Neural crest cell (in vitro differentiated cells): ENCODE measurements at places on chromosomes 12 and 14.

GRCh38 chr14:59424341-59425071 lies 40.7 kb downstream of the GPR135 start:
- no peak for DNase-seq

DNA sequence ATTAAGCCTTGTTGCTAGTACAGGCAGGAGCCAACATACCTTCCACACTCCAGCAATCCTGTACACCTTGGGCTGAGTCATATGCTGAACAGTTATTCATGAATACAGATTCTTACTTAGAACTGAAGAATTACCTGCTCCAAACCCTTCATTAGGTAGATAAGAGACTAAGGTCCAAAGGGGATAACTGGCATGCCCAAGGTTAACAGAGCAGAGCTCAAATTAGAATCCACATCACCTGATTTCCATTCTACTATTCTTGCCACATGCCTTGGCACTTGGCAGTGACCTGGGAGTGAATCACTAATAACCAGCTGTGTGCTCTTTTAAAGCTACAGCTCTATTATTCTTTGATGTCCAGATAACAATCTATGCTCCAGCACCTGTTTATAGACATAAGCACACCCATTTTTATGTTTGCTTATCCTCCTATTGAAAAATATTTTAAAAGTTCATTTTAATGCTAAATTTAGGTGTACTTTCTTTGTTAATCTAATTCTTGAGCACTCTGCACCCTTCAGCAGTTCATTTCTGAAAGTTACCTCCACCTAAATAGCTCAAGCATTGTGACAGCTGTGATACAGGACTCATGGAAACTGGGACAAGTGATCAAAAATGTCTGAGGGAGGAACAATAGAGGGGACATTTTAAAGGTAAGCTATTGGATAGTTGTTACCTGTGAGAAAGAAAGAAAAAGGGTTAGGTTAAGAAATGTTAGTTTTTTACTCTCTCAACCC lies 19.4 kb downstream of the LPCAT3 start:
- DNase-seq: no peak

DNA sequence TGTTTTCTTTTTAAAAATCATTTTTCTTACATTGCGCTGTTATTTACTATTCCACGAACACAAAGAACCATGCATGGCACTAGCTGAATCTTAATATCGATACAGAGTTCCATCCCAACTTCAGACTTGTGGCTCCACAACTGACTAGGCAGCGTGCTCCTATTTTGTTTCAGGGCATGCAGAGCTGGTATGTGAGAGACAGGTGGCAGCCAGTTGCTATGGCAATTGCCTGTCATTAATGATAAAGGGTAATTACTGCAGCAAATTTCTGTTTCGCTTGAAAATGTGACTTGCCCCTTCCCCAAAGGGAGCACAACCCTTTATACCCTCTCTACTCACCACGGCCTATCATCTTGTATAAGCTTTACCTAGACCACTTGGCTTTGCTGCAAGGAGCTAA lies 113.1 kb upstream of the G2E3 start:
- DNase-seq: no peak

- DNase-seq: no peak
These were observed 7.2 kb downstream of the SLC38A4 start for GRCh38 chr12:46818642-46819041.

DNA sequence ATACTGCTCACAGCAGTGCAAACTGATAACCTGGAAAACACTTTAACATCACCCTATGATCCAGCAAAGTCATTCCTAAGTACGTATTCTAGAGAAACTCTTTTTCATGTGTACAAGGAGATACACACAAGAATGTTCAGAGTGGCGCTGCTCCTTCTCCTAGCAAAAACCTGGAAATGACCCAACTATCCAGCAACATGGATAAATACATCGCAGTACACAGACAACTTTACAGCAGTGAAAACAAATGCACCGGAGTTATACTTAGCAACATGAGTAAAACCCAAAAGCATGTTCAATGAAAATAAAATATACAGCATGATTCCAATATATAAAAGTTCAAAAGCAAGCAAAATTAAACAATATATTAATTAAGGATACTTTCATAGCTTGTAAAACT lies 18.7 kb downstream of the SART3 start:
- no peak for DNase-seq

DNA sequence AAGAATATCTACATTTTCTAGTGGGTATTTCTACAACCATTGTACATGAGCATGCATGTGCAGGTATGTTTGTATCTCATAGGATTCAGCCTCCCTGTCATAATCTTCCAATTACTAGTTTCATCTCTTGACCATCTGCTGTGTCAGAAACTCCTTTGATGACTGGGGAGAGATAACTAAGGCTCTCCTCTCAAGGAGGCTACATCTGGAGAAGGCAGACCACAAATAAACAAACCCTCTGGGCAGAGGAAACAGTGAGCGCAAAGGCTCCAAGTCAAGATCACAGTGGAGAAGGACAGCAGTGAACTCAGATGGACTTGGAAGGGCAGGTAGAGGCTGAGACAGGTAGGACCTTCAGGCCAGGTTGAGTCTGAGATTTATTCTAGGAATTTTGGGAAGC lies 166.4 kb downstream of the PELI2 start:
- DNase-seq: no peak

GRCh38 chr12:96773031-96773430 lies 134.0 kb upstream of the NEDD1 start:
- no peak for DNase-seq

GRCh38 chr14:45112896-45113781 lies 21.1 kb downstream of the FKBP3 start:
- DNase-seq: no peak

GRCh38 chr12:7136676-7137075 lies 6.5 kb downstream of the CLSTN3 start:
- DNase-seq: no peak

DNA sequence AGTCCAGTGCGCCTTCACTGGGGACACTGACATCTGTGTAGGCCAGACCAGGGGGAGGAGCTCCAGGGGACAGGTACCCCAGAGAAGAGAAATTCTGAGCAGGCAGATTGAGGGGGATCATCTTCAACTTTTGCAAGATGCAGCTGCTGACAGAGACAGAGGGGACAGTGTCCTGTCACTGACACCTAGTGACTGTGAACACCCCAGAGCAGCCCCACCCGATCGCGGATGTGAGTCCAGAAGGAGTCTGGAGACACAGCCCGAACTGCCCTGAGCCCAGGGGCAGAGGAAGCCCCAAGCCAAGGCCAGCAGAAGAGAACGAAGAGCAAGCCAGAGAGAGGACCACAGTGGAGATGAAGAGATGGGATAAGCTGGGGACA lies 21.7 kb upstream of the LRTM2 start:
- DNase-seq: no peak

- DNase-seq: no peak
These were observed 91.7 kb downstream of the NPAS3 start for GRCh38 chr14:33030386-33030785.

DNA sequence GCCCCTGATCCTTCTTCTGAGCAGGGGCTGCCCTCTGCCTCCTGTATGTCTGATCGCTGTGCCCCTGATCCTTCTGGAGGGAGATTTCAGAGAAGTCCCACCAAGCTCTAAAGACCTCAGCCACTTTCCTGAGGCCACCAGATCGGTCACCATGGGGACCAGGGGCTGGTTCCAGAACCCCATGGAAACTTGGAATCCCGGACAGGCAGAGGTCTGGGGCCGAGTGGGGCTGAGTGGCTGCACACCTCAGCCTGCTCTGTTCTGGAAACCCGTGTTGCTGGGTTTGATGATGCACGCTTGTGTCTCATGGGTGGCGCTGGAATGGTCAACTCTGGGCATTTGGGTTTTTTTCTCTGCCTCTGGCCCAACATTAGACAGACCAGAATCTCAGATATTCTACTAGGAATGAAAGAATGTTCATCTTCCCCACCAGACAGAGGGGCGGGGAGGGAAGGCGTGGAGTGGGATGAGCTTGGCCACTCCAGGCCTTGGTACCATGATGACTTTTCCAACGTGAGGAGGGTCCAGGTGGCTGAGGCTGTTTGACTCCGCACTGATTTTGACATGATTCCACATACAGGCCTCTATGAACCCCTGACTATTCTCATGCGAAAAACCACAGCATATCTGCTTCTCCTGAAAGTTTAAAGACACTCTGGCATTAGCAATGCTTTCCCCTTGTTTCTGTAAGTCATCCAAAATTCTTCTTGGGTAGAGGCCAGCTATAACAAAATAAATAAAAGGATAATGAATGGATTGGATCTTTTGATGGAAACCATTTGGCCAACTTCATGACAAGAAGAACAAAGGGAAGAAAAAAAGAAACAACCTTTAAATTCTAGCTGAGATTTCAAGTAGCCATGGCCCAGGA lies 114.5 kb downstream of the ADGRD1 start:
- DNase-seq: no peak

GRCh38 chr12:99427104-99427503 lies 220.4 kb upstream of the GARIN6 start:
- DNase-seq: no peak

- no peak for DNase-seq
These were observed 53.5 kb downstream of the RAB35 start for GRCh38 chr12:120062976-120063579.

- DNase-seq: no peak
These were observed 42.5 kb upstream of the C14orf180 start for GRCh38 chr14:104536942-104537612.

DNA sequence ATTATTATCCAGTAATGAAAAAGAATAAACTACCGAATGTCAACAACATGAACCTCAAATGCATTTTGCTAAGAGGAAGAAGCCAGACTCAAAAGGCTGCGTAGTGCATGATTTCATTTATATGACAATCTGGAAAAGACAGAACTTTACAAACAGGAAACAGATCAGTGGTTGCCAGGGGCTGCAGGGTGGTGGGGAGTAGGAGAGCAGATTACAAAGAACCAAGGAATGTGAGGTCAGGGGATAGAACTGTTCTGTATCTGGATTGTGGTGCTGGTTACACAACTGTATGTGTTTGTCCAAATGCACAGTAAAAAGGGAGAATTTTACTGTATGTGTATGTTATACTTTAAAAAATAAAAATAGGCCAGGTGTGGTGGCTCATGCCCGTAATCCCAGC lies 89.7 kb upstream of the MYL2 start:
- no peak for DNase-seq

GRCh38 chr14:87892763-87893162 lies 100.2 kb downstream of the GALC start:
- DNase-seq: no peak

DNA sequence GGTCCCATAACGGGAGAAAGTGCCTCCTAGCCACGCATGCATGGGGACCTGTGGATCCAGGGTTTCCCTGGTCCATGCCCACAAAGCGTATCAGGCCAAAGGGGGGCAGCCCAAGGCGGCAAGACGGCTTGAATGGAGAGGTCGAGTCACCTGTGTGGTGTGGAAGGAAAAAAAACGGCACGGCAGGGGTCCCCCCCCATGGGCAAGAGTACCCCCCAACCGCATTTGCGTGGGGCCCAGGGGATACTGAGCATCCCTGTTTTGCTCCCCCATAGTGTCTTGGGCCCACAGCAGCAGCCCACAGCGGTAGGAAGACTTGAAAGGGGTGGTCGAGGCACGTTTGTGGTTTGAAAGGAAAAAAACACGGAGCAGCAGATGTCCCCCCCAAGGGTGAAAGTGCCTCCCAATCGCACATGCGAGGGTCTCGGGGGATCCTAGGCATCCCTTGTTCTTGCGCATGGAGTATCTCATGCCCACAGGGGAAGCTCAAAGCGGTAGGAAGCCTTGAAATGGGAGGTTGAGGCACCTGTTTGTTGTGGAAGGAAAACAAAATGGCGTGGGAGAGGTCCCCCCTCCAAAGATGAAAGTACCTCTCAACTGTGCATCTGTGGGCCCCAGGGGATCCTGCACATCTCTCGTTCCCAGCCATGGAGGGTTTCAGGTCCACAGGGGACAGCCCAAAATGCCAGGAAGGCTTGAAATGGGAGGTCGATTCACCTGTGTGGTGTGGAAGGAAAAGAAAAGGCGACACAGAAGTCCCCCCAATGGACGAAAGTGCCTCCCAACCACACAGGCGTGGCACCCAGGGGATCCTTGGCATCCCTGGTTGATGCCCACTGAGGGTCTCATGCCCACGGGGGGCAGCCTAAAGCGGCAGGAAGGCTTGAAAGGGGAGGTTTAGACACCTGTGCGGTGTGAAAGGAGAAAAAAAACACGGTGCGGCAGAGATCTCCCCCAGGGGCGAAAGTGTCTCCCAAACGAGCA lies 577.5 kb downstream of the ALG10 start:
- DNase-seq: no peak

DNA sequence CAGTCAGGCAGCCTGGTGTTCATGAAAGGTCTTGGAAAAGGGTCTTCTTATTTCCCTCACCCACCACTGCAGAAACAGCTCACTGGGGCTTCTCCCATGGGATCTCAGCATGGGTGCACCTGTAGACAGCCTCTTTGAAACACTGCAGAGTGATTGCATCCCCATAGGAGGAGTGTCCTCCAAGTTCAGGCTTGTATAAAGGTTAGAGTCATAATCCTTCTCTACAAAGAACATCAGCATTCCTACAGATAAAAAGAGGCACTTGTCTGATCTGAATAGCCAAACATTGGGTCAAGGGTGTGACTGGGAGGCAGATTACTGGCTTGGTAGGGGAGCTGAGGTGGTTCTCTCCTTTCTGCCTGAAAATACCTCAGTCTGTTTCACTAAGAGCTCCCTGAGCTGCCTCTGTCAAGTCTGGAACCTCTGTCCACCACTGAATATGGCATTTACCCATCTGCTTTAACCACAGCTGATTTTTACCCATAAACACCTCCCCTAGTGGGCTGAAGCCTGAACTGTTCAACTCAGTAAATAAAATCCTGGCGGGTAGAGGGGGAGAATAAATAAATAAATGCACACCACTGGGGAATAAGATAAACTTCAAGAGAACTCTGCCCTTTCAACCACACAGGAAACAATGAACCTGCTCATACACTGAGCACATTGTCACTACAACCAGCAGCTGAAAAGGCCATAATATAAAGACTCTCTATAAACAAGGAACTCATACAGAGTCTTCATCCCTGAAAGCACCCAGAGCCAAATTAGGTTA lies 120.7 kb upstream of the SCAF11 start:
- DNase-seq: no peak

GRCh38 chr14:73125169-73125588 lies 11.1 kb upstream of the PSEN1 start:
- DNase-seq: no peak

GRCh38 chr12:101859664-101860607 lies 17.4 kb upstream of the DRAM1 start:
- DNase-seq: no peak

GRCh38 chr14:78967111-78967809 lies 797.1 kb downstream of the NRXN3 start:
- no peak for DNase-seq

GRCh38 chr14:69094481-69094880 lies 58.4 kb downstream of the DCAF5 start:
- DNase-seq: no peak
